ENCODE measurements at places on chromosomes 5 and 9.
A peak's percentile ranks its signal among the peaks of the same experiment; 100 is the strongest.

DNA sequence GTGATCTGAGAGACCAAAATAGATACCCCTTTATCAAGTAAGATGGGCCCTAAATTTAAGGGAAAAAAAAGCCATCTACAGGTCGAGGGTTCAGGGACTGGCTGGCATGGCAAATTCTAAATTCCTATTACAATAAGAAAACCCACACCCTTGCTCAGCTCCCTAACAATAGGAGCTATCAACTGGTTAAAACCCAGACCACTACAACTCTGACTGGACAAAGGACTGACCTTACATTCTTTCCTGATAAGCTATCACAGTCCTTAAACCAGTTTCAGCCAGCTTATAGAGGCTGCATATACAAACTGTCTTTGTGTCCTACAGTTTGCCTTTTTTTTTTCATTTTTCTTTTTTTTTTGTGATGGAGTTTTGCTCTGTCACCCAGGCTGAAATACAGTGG lies 803.6 kb downstream of the NR2F1-AS1 start:
- no peak for DNase-seq

DNA sequence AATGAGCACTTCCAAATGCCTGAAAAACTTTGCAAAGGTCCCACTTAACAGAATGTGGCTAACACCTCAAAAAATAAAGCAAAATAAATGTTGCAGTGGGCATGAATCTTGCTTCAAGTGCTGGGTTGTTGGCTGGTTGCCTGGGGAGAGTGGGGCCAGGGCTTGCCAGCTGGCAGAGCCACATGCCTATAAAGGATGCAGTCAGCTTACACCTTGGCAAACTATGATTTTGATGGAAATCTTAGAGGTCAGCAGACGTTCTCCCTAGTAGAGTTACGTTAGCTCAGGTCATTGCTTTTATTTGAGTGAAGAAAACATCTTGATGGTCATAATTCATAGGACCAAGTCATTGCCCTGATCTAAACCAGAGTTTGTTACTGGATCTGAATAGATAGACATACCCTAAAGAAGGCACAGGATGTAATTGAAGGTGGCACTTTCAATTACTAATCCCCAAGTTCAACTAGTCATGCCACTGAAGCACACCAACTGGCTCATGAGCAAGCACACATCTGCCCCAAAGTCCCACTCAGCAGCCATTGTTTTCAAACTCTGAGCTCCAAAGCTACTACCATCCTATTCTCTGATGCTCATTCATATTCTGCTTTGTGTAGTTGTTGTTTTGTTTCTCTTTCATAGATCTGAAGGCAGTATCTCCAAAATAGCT lies 51.2 kb upstream of the ZSWIM6 start:
- DNase-seq: no peak

- DNase-seq: no peak
Measured at GRCh38 chr9:112694706-112695555, 23.0 kb downstream of the INIP start.

- no peak for DNase-seq
Measured at GRCh38 chr5:123752552-123753179, 240.7 kb downstream of the CSNK1G3 start.

DNA sequence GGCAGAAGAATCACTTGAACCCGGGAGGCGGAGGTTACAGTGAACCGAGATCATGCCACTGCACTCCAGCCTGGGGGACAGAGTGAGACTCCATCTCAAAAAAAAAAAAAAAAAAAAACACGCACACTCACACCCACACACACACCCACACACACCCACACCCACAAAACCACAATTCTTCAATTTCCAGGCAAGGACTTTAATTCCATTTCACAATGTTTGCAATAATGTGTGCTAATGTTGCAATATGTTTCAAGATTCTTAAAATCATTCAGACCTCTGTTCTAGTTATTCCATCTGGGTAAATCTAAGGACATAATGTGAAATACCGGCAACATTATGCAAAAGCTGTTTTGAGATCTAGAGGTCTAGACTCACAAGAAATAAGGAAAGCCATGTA lies 28.3 kb downstream of the CCDC69 start:
- DNase-seq: peak; percentile 19

- no peak for DNase-seq
Measured at GRCh38 chr9:113484258-113484730, 20.8 kb downstream of the RGS3 start.

GRCh38 chr5:67035098-67035740 lies 161.4 kb downstream of the CD180 start:
- DNase-seq: no peak

GRCh38 chr5:57454896-57455295 lies 27.7 kb downstream of the ACTBL2 start:
- DNase-seq: no peak

DNA sequence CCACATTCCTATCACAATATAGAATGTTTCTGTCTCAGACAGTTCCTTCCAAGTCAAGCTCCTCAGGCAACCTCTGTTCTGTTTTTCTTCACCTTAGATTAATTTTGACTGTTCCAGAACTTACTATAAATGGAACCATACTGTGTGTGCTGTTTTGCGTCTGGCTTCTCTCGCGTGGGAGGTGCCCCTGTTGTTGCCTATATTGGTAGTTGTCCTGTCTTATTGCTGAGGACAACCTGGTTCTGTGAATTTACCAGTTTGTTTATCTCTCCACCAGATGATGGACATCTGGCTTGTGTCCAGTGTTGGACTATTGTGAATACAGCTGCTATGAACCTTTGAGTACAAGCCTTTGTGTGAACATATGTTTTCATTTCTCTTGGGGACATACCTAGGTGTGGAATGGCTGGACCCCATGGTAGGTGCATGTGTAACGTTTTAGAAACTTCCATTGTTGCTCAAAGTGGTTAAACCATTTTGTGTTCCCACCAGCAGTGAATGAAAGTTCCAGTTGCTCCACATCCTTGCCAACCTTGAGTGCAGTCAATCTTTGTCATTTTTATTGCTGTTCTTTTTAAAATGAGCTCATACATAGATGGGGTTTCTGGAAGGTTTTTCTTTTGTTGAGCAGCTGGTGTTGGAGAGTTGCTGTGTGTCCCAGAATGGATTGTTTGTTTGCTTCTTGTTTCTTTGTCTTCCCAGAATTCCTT lies 18.1 kb downstream of the HMCN2 start:
- DNase-seq: no peak

DNA sequence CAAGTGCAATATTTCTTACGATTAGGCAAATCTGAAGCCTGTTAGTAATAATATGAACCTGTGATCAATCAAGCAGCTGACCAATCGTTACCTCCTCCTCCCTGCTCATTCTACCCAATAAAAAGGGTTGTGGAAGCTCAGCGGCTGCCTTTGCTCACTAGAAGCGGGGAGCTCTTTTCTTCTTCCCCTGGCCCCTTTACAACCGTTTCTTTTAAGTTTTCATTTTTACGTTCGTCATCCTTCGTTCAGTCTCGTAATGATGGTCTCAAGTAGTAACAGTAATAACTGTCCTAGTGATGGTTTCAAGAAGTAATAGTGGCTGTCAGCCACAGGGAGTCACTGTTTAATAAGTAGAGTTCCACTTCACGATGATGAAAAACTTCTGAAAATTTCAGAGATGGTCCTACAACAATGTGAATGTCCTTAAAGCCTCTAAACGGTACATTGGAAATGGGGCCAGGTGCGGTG lies 6.2 kb downstream of the UGT3A2 start:
- DNase-seq: no peak
